Airway epithelial cell (primary cell): ENCODE measurements at places on chromosomes 5 and 9. TPM values are rescaled to one million over a fixed set of nuclear protein-coding genes. Genes with fewer than 3 reads are reported as not detected.

Gene SAXO1
- 0.49 TPM in 1 of 2 replicates, not detected in the other for total RNA-seq

Gene PNPLA7
- 0.09 and 0.28 TPM in 2 replicates for total RNA-seq

Gene NRARP
- 14.6 and 30.0 TPM in 2 replicates for total RNA-seq

Gene LCN10
- total RNA-seq = not detected in 2 replicates

Gene IFNB1
- not detected in 2 replicates for total RNA-seq

Gene CCNH
- total RNA-seq = 54.7 and 66.1 TPM in 2 replicates

Gene NME5
- total RNA-seq = 1.2 and 2.8 TPM in 2 replicates

Gene IL5
- not detected in 2 replicates for total RNA-seq

Gene EIF4E1B
- total RNA-seq = not detected in 2 replicates

Gene SLC1A3
- 2.7 and 12.1 TPM in 2 replicates for total RNA-seq

Gene BARHL1
- total RNA-seq = not detected in 2 replicates

Gene LAMC3
- total RNA-seq = 0.07 TPM in 1 of 2 replicates, not detected in the other

Gene RGS7BP
- total RNA-seq = 0.19 TPM in 1 of 2 replicates, not detected in the other
